Activated CD4-positive, alpha-beta T cell treated with anti-CD3 and anti-CD28 coated beads, Interleukin-2, Interleukin-4, amounts not matched to agents 100 ng/mL and 50 ng/mL, durations not matched to agents 16 hours and 8 hours (primary cell): ENCODE measurements at places on chromosomes 3 and 15.

DNA sequence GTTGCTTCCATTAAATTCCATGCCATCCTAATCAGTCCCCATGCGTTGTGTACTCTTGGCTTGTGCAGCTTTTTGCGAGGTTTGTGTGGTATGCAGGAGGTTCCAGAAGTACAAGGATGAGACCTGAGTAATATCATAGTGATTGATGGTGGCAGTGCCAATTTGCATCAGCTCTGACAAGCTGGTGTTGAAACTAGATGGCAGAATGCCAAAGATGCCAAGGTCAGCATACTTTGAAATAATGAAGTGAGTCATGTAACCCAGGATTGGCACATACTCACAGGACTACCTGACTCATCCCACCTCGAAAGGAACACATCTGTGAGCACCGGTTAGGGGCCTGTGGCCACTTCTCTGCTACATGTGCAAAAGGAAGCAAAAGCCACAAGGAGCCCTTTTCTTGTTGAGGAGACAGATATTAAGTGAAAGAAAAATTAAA is 14.3 kb downstream of the KAT2B start:
- DNase-seq = peak; percentile 98

- DNase-seq = no peak
These were observed at the start of gene GAP43 for GRCh38 chr3:115623044-115623868. Gene GAP43 (plus strand): TSS chr3:115623510. CDS start chr3:115623690, 180 bp downstream.

- no peak for DNase-seq
These were observed 66.8 kb upstream of the KBTBD8 start for GRCh38 chr3:66931291-66931690.

GRCh38 chr3:112013784-112014143 is 15.0 kb downstream of the TAGLN3 start:
- no peak for DNase-seq

- peak; percentile 2 for DNase-seq
These were observed 766.8 kb downstream of the TBL1XR1 start for GRCh38 chr3:176430244-176431037.

- DNase-seq = peak; percentile 4
These were observed 96.6 kb downstream of the SLC9A9 start for GRCh38 chr3:143751643-143752178.

GRCh38 chr3:133967992-133968892 is 61.5 kb downstream of the SLCO2A1 start:
- no peak for DNase-seq

- DNase-seq = no peak
These were observed 94.7 kb upstream of the RNF7 start for GRCh38 chr3:141643391-141643790.

DNA sequence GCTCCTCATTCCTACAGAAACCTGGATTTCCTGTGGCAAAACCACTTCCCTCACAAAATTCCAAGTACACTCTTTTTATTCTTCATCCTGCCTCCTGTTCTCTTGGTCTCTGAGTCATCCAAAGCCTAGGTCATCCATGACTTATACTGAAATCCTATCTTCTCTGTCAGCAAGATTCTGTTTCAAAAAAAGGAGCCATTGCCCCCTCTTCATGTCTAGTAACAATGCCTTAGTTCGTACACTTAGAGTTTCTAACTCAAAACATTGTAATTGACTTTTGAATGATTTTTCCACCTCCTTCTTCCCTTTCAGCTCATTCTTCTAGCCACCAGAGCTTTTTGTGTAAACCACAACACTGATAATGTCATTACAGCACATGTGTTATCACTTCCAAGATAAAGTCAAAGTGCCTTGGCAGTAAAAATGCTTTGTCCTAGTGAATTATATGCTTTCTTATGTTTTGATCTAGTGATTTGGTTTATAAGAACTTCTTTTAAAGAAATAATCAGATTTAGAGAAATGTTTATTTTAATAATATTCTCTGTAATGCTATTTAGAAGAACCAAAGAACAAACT is 256.5 kb upstream of the NECTIN3 start:
- DNase-seq = peak; percentile 37

DNA sequence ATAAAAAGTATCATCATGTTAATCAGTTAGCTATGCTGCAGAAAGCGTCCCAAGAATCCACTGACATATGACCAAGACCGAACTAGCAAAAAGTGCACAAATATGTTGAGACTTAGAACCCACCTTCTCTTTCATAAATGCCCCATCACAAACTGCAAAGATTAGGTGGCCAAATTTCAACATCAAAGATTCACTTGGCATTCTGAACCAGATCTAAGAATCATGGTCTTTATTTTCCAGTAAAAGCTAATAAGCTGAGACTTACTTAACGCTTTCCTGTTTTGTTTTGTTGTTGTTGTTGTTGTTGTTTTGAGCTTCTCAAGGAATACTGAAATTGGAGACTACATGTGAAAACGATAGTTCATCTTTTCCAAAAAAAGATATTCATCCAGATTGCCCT is 62.4 kb downstream of the ZBTB20 start:
- no peak for DNase-seq

GRCh38 chr15:32029409-32029861 is 880 bp upstream of the CHRNA7 start:
- no peak for DNase-seq

DNA sequence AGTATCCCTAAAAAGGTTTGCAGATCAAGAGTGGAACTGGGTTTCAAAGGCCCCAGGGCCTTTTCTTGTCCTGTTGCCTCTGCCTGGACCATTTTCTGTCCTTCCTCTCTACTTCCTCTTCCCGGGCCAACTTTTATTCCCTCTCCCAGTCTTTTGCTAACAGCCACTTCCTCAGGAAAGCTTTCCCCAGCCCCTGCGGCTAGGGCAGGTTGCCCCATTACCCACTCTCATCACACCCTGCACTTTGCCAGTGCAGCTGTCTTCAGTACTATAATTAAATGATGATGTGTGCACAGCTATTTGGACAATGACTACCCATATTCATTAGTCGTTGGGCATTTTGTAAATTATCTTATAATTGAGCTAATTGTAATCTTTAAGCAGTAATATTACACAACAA is 150.5 kb upstream of the THBS1 start:
- DNase-seq = no peak

DNA sequence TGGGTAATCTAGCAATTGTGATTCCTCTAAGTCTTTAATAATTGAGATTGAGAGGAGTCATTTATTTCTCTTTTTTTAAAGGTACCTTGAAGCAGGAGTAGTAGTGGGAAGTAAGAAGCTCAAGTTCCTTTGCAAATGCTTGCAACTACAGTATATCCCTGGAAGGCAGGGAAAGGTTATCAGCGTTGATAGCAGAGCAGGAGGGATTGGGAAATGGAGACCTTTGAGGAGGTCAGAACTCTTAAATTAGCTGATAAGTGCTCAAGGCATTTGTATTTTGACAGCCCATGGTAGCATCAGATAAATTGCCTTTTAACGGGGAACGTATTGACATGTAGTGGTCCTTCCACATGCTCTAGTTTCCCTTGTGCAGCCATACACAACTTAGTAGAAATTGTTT is 47.7 kb downstream of the MEF2A start:
- no peak for DNase-seq

GRCh38 chr3:150790629-150791028 is 27.7 kb upstream of the SIAH2 start:
- DNase-seq = no peak

GRCh38 chr15:61118885-61119284 is 110.2 kb downstream of the RORA start:
- no peak for DNase-seq

DNA sequence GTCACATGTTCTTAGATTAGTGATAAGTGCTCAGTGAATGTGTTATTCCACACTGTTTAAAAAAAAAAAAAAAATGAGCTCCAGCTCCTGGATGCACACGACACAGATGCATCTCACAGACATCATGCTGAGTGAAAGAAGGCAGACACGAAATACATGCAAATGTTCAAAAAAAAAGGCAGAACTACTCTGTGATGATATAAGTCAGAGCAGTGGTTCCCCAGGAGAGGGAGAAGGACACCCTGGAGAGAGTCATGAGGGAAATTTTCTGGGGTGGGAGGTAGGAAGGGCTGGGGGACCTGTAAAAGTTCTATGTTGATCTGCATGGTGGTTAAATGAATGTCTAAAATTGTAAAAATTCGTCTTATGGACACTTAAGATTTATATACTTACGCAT is 4.3 kb downstream of the CSRNP1 start:
- no peak for DNase-seq

DNA sequence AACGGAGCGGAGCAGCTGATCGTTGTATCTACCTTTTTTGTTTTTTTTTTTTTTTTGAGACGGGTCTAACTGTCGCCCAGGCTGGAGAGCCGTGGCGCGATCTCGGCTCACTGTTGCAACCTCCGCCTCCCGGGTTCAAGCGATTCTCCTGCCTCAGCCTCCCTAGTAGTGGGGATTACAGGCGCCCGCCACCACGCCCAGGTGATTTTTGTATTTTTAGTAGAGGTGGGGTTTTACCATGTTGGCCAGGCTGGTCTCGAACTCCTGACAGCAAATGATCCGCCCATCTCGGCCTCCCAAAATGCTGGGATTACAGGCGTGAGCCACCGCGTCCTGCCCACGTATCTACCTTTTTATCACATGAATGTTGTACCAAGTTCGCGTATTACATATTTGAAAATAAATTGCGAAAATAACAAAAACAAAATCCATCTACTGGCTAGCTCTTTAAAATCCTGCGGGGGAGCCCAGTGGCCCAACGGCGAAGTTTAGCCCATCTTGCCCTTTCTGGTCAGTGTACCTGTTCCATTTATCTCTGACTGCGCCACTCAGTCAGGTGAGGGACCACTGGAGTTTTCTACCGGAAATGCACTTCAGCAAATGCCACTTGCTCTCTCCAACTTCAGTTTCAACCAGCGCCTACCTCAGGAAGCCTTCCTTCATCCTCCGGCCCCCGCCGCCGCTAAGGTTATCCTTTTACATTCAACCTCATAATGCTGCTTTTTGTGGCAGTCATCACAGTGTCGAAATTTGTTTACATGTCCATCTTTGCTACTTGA is 1.2 kb upstream of the EIF3J start:
- DNase-seq = peak; percentile 33

GRCh38 chr3:170219850-170220249 is 2.4 kb upstream of the PRKCI start:
- DNase-seq = no peak

DNA sequence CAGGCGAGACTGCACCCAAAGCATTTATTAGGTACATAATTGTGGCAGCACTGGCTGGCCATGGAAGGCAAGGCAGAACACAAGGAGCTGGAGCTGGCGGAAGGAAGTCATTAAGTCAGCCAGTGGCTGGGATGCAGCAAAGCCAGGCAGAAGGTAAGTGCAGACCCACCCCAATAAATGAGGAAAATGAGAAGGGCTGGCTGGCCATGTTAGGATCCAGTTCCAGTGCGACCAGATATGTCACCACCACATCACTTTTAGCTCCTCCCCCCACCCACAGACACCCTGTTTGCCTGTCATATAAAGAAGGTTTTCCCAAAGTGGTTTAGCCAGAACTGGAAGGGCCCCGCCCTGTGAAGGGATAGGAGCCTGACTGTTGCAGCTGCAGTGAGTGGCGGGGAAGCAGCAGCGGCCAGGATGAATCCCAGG is at the start of gene FURIN:
Gene FURIN, plus strand, starts transcription at position 328 of the 429 bp plus-strand sequence. CDS start 7,153 bp downstream, outside the sequence.
- no peak for DNase-seq

GRCh38 chr3:135454890-135455289 is 510.6 kb upstream of the PPP2R3A start:
- no peak for DNase-seq

DNA sequence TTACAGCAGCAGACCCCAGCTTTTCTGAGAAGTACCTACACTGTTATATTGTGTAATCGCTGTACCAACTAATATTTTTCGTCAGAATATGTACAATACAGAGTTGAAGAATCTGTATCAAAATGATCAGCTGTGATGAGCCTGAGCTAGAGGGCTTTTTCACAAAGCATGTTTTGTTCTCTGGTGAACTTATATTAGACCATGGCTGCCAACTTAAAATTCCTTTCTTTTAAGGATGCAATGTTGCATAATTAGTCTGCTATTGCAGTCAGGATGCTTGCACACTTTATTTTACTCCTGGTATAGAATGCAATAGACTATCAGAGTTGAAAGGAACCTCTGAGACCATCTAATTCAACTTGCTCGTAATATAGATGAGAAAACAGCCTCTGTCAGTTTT is 127.8 kb downstream of the RBMS3 start:
- DNase-seq = no peak

- peak; percentile 41 for DNase-seq
These were observed 10.1 kb upstream of the CAMK1 start for GRCh38 chr3:9779721-9780457.

DNA sequence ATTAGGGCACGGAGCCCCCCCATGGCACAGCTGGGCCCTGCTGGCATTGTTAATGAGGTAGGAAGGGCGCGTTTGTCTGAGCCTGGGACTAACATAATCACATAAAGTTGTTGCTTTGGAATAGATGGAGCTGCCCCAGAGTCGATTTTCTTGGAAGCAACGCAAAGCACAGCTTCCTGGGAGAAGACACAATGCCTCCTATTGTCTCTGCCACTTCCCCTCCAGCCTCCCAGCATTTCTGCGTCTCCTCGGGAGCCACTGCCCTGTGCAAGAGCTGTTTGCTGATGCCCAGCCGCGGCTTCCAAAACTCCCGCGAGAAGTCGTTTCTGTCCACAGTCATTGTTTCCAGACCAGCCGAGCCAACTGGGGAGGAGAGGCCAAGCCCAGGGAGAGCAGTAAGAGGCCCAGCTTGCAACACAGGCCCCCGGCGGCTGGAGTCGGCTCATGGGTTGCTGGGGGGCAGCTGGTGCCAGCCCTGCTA is 18.1 kb upstream of the ALDH1A3 start:
- no peak for DNase-seq

- DNase-seq = no peak
These were observed 834.6 kb upstream of the CFAP20DC start for GRCh38 chr3:59884409-59884808.

GRCh38 chr15:76056931-76057330 is 2.9 kb upstream of the TMEM266 start:
- no peak for DNase-seq

DNA sequence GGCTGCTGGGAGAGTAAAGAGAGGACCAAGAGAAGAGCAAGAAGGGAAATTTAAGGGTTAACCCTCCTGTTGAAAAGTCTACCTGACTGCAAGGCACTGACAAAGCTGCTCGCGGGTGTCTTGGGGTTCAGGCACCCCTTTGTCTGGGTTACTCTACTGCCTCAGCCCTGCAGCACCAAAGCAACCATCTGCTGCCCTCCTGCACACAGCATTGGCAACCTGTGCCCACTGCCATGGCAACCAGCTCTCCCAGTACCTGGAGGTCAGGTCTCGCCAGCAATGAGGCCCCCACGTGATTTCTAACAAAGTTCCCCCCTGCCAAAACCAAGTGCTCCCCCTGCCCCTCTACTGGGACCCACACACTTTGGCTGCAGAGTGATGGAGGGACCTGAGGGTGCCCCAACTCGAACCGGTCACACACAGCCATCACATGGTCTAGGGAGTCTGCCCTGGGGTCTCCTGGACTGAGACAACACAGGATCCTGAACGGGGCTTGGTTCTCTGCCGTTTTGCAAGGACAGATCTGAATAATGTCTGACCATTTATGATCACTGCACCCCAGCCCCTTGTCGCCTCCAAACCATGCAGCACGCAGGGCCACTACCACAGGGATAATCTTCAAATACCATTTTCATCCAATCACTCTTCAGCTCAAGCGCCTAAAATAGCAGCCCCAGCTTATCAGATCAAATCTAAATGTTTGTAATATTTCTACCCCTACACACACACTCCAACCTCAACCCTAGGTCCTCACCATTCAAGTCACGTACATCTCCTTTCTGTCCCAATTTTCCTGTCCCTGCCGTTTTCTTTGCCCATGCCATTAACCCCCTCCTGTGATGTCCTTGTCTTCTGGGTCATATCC is 50.7 kb downstream of the ADCY5 start:
- DNase-seq = no peak
